ENCODE measurements at places on chromosomes 7 and 10.
A peak's percentile ranks its signal among the peaks of the same experiment; 100 is the strongest.

DNA sequence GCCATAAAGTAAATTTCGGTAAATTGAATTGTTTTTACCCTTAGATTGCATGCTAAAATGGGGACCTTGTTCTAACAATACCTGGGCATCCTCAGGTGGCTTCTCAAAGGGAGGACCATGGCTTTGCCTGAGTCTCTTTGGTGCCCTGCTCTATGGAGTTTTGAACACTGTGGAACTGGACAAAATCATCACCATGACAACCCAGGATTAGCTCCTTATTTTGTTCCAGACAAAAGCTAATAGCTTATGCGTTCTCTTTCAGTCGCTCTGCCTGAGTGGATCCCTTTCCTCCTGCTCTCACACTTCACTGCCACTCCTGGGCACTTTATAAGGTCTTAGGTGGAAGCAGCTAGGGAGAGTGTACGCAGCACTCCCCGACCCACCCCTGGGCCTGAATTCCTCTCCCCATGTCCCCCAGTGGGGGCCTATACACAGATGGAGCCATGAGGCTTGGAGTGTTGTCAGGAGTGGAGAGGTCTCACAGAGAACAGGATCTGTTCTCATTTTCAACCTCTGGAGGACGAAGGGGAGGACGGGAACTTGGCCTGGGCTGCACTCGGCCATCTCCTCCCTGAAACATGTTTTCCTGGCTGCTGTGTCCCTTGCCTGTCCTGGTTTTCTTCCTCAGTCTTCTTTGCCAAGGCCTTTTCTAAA, 19.0 kb downstream of the ADCYAP1R1 start:
- no peak for DNase-seq

DNA sequence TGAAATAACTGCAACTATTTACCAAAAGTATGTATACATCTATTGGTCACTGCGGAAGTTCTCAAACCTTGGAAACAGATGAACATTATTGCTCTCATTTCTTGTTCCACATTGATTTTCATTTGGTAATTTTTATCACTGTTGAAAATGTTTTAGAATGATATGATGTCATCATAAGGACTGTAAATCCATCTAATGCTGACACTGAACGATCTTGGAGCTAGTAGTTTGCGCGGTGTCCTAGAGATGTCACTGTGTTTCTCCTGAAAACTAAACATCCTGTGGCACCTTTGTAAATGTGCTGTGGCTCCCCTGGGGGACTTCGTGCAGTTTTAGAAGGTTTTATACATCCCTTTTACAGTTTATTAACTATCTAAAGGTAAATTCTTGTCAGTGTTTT, 73.5 kb downstream of the DNAJB9 start:
- DNase-seq: no peak

DNA sequence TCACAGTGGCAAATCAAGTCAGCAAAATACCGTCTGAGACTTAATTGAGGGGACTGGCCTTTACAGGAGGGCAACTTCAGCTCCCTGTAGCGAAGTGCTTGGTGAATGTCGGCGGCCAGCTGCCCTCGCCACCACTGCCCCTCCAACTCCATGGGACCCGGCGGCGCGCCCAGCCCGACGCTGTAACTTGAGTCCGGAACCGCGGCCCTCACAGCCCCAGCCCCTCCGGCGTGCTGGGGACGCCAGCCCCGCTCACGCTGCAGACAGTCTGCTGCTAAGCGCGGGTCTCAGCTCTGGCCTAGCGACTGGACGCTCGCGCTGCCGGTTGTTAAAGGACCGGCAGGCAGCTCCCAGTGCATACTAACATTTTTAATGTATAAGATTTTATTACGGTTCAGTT, 113.4 kb upstream of the NUPR2 start:
- DNase-seq: no peak

GRCh38 chr10:131142517-131143380, 168.8 kb downstream of the TCERG1L start:
- no peak for DNase-seq

GRCh38 chr10:22854935-22855421, 72.9 kb upstream of the ARMC3 start:
- no peak for DNase-seq

DNA sequence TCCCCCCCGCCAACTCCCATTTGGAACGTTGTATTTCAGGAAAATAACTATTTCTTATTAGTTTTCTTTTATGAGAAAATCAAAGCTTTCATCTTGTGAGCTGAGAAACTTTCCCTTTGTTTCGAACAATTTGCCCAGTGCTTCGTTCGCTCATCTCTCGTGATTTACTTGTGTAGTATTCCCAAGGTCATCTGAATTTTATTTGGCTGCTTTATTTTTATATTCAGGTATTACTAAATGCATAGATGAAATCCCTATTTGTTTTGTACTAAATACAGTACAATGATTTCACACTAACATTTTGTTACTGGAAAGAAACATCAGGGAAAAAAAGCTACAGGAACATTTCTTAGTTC, 12.0 kb upstream of the EBLN1 start:
- no peak for DNase-seq

GRCh38 chr10:114811862-114812261, 9.7 kb upstream of the FHIP2A start:
- no peak for DNase-seq

GRCh38 chr7:95596198-95597063, at the start of gene PDK4:
TSS of gene PDK4 (minus strand) at chr7:95596516. CDS start at chr7:95596293, 223 bp downstream.
- peak; percentile 88 for DNase-seq

GRCh38 chr10:45580371-45581215, 92.0 kb downstream of the ZFAND4 start:
- DNase-seq: no peak

GRCh38 chr7:32273297-32273696, 203.1 kb upstream of the PDE1C start:
- no peak for DNase-seq

- DNase-seq: no peak
These were observed 1008.8 kb downstream of the KCNMA1 start for GRCh38 chr10:76628801-76629200.

DNA sequence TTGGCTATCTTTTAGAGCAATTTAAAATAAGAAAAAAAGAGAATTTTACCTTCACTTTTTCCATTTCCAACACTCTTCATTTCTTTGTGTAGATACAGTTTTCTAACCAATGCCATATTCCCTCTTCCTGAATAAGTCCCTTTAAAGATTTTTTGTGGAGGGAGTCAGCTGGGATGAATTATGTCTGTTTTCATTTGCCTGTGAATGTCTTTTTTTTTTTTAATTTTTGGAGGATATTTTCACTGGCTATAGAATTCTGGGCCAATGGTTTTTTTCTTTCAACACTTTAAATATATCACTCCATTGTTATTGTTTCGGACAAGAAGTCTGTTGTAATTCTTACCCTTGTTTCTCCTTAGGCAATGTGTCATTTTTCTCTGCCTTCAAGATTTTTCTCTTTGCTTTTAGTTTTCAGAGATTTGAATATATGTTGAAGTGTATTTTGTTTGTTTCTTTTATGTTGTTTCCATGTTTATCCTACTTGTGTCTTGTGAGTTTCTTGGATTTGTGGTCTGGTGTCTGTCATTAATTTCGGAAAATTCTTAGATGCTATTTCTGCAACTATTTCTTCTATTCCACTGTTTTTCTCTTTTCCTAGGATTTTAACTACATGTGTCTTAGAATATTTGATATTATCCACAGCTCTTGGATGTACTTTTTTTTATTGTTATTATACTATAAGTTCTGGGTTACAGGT, 20.0 kb upstream of the CXCL12 start:
- no peak for DNase-seq

- no peak for DNase-seq
These were observed 19.4 kb downstream of the MKLN1 start for GRCh38 chr7:131346885-131347592.

- no peak for DNase-seq
These were observed 7.6 kb downstream of the SERPINE1 start for GRCh38 chr7:101134399-101134980.

Data from left forelimb (tissue), 1 donor.